ENCODE measurements at places on chromosomes 2 and 18. TPM values are rescaled to one million over a fixed set of nuclear protein-coding genes. Genes with fewer than 3 reads are reported as not detected.

MTCL1 gene
- total RNA-seq = 14.1 TPM

LYPD6 gene
- 42.6 TPM for total RNA-seq

SERPINB13 gene
- not detected for total RNA-seq

CYRIA gene
- 18.0 TPM for total RNA-seq

SP140L gene
- 8.0 TPM for total RNA-seq

POTEI gene
- total RNA-seq = 0.72 TPM

KCTD1 gene
- total RNA-seq = 23.0 TPM

UGT1A4 gene
- not detected for total RNA-seq

LAMA3 gene
- total RNA-seq = 8.5 TPM

MC2R gene
- total RNA-seq = not detected

ABCG5 gene
- 0.10 TPM for total RNA-seq

NEU2 gene
- total RNA-seq = not detected

RNPEPL1 gene
- total RNA-seq = 11.3 TPM

CREB1 gene
- 64.0 TPM for total RNA-seq

AMER3 gene
- 11.4 TPM for total RNA-seq

KRCC1 gene
- 18.3 TPM for total RNA-seq

FEV gene
- not detected for total RNA-seq

FSIP2 gene
- 4.3 TPM for total RNA-seq

MC5R gene
- 0.22 TPM for total RNA-seq

NLRC4 gene
- 3.9 TPM for total RNA-seq

CD302 gene
- total RNA-seq = 24.5 TPM

EVA1A gene
- 3.4 TPM for total RNA-seq

ACVR1 gene
- 23.4 TPM for total RNA-seq

ANKRD36B gene
- total RNA-seq = 114 TPM

CCDC148 gene
- total RNA-seq = 9.8 TPM

HIBCH gene
- 39.5 TPM for total RNA-seq

CCDC121 gene
- 12.8 TPM for total RNA-seq

CD28 gene
- 3.7 TPM for total RNA-seq

CXCR2 gene
- 3.3 TPM for total RNA-seq

AFF3 gene
- total RNA-seq = 43.6 TPM

SFT2D3 gene
- 9.8 TPM for total RNA-seq

IL36B gene
- not detected for total RNA-seq

ITSN2 gene
- total RNA-seq = 36.7 TPM

DCAF17 gene
- 28.5 TPM for total RNA-seq

SLC4A3 gene
- 17.0 TPM for total RNA-seq

EFHD1 gene
- 6.5 TPM for total RNA-seq

ASPRV1 gene
- 3.1 TPM for total RNA-seq

EGR4 gene
- 0.10 TPM for total RNA-seq

DPP4 gene
- 9.2 TPM for total RNA-seq

ERBB4 gene
- total RNA-seq = 41.7 TPM

CD207 gene
- 0.06 TPM for total RNA-seq

OTOS gene
- total RNA-seq = 0.55 TPM

GAREM1 gene
- total RNA-seq = 19.7 TPM

DLGAP1 gene
- total RNA-seq = 16.5 TPM

NDC80 gene
- total RNA-seq = 14.9 TPM

TMEM163 gene
- 35.7 TPM for total RNA-seq

ASXL3 gene
- total RNA-seq = 28.0 TPM

GKN2 gene
- not detected for total RNA-seq

SMC6 gene
- 31.5 TPM for total RNA-seq

ABHD1 gene
- 0.77 TPM for total RNA-seq

All from spinal cord (tissue), 10 donors.